ENCODE measurements at places on chromosomes 13 and 19.

GRCh38 chr13:51734786-51735185, 69.2 kb downstream of the DHRS12 start:
- no peak for DNase-seq

- peak; percentile 21 for DNase-seq
Measured at GRCh38 chr19:47351548-47351947, 2.4 kb downstream of the DHX34 start.

- no peak for DNase-seq
Measured at GRCh38 chr13:69999875-70000274, 107.8 kb upstream of the ATXN8OS start.

GRCh38 chr19:38089440-38089839, 134.6 kb downstream of the DPF1 start:
- DNase-seq = no peak

GRCh38 chr19:11452620-11453310, 17.3 kb downstream of the PRKCSH start:
- DNase-seq = no peak

DNA sequence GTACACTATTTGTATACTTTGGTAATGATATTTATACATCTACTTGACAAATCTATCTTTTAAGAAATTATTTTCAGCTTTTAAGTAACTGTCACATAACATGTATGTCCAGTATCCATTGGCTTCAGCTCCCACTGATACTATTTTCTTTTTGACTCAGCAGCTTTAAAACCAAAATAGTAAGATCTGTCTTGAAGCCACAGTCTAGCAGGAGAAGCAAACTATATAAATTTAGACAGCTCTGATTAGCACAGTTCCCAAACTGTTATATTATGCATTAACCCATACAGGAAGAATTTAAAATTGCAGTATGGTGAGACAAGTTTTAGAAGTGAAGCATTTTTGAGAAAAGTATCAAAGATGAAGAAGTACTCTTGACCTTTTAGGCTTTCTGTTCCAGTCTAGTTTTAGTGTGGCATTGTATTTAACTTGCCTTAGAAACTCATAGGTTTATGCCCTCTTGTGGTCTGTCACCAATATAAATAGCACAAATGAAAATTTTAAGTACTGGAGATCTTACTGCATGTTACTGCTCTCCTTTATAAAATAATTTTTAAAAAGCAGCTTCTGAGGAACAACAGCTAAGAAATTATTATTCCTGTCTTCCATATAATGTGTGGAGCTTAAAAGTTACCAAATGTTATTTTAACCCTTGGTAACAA, 24.7 kb downstream of the URI1 start:
- peak; percentile 3 for DNase-seq

DNA sequence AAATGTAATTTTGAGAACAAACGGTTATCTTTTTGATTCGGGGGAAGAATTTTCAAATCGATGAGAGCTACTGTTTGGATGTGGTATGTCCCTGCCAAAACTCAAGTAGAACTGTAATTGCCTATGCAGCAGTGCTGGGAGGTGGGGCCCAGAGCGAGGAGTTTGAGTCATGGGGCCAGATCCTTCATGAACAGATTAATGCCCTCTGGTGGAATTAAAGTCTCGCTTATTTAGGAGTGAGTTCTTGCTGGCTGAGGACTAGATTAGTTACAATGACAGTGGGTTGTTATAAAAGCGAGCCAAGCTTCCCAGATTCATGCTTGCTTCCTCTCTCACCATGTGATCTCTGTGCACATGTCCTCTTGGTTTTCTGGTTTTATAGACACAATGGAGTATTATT, 11.8 kb upstream of the PRR20A start:
- peak; percentile 14 for DNase-seq

DNA sequence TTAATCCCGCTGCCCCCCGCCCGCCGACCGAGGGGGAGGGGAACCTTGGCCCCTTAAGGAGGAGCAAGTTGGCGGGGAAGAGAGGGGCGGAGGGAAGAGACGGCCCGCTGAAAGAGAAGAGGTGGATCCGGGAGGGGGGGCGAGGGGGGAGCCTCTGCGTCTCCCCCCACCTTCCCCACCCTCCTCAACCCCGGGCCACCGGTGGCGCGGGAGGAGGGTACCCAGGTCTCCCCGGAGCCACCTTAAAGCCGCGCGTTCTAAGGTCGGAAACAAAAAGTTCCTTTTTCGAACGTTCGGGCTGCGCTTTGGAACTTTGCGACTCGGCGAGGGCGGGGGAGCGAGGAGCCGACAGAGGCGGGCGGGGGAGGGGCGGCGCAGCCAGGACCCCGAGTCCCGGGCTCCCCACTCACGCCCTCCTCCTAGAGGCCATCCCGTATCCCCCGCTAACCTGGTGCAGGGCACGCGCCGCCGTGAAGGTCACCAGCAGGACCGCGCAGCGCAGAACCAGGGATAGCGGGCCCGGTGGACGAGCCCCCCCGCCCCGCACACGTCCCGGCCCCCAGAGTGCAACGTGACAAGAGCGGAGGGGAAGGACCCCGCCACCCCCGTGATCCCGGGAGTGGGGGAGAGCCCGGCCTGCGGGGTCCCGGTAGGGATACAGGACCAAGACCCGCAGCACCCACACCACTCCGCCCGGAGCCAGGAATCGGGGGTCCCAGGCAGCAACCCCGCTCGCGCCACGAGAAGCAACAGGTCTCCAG, 659 bp downstream of the ERF start:
- DNase-seq = peak; percentile 79

DNA sequence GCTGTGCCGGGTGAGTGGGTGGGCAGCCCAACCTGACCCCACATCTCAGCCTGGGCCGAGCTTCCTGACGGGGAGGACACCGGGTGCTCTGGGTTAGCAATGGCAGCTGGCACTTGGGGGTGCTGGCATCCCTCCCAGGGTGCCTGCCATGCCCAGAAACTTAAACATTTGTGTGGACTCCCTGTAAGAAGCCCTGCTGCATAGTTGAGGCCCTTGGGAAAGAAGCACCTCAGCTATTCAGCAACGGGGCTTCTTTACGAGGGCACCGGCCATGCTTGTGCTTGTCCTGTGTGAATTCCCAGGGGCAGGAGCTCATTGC, 33.8 kb upstream of the MEDAG start:
- no peak for DNase-seq

DNA sequence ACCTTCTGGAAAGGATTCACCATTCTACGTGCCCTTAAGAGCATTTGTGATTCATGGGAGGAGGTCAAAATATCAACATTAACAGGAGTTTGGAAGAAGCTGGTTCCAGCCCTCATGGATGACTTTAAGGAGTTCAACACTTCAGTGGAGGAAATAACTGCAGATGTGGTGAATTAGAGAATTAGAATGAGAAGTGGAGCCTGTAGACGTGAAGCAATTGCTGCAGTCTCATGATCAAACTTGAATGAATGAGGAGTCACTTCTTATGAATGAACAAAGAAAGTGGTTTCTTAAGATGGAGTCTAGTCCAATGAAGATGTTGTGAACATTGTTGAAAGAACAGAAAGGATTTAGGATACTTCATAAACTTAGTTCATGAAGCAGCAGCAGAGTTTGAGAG, 129.1 kb downstream of the TNFRSF19 start:
- no peak for DNase-seq

- DNase-seq = peak; percentile 76
Measured at GRCh38 chr19:41792513-41793413, 3.6 kb upstream of the CEACAM3 start.

GRCh38 chr19:34597596-34597995, 79.4 kb downstream of the SCGB2B2 start:
- no peak for DNase-seq

DNA sequence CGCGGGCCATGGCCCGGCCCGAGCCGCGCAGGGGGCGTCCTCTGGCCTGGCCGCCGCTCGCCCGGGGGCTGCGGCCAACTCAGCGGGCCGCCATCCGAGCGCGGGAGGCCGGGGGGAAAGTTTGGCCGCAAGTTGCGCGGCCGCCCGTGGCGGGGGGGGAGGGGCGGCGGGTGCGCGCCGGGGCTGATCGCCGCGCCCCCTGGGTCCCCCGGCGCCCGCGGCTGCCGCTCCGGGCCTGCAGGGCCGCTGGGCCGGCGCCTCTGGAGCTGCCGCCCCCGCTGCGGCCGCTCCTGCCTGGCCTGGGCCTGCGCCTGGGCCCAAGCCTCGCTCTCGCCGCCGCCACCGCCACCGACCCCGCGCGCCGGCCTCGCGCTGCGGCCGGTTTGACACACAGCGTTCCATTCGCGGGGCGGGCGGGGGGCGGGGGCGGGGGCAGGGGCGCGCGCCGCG, at the start of gene NR2F6:
TSS of gene NR2F6 (minus strand) at position 385 of the 450 bp plus-strand sequence. CDS start 699 bp downstream, outside the sequence.
- no peak for DNase-seq

GRCh38 chr19:2800506-2800905, 15.2 kb downstream of the THOP1 start:
- DNase-seq = no peak

- DNase-seq = no peak
Measured at GRCh38 chr19:2089001-2089711, 7.0 kb downstream of the MOB3A start.

GRCh38 chr19:8321986-8322637, 816 bp downstream of the RPS28 start:
- no peak for DNase-seq

GRCh38 chr13:75299913-75300862, 181.8 kb downstream of the TBC1D4 start:
- DNase-seq = no peak

DNA sequence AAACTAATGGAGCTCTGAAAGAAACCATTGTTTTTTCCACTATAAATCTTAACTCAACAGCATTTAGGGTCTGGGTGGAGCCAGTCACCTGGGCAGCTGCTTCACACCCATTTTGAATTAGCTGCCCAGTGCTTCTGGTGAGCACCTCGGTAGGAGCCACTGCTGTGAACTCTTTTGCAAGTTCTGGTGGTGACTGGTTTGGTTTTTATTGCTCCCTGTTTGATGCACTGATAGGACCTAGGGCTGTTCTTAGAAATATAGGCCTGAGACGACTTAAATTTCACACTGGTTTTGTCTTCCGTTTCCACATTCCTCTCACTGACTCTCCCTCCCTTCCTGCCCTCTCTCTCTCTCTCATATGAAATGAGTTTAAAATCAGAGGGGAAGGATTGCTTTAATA, 103.9 kb downstream of the GGACT start:
- no peak for DNase-seq

GRCh38 chr13:50449465-50449864, 394.0 kb downstream of the DLEU7 start:
- DNase-seq = no peak

DNA sequence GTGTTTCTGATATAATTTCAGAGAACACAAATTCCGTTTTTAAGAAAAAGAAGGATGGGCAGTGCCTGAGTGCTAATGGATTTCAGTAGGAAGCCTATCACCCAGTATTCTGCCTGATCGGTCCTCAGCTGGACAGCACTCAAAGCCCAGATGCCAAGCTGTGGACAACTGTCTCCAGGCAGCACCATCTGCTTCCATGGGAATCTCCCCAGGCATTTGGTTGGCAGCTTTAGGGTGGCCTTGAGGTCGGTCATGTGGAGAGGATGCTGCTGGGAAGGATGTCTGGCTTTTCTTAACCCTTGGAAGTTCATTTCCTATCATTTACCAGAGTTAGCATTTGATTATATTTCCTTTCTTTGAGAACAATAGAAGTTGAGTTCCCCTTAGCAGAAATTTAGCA, 311.7 kb downstream of the TBC1D4 start:
- DNase-seq = no peak

DNA sequence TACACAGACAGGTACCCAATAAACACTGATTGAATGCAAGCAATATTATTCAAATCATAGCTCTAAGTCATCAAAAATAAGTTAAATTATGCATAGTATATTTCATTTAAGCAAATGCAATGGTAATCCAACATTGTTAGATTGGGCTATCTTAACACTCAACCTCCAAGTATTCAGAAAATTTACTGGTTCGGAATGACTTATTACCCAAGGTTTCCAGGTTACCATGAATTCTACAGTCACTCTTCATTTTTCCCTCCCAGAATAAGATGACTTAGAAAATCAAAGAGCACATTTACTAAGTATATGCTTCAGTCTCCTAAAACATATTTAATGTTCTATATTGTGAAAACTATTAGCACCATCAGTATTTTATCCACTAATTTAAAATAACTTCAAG, 6.0 kb downstream of the UBL3 start:
- no peak for DNase-seq

DNA sequence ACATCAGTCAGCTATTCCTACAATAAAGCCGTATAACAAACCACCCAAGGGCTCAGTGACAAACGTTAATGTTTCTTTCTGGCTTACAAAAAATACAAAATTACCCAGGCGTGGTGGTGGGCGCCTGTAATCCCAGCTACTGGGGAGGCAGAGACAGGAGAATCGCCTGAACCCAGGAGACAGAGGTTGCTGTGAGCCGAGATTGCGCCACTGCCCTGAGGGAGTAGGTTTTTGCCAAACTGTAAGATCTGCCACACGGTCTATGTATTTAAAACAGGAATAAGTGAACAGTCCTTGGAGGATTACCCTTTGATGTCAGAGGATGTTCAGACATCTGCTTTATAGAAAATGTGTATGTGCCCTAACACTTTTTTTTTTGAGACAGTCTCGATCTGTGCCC, 105.8 kb downstream of the DPF1 start:
- no peak for DNase-seq

- DNase-seq = peak; percentile 90
Measured at GRCh38 chr19:2529473-2529918, 53.6 kb downstream of the GADD45B start.

GRCh38 chr19:46786236-46787039, 2.0 kb downstream of the SLC1A5 start:
- DNase-seq = peak; percentile 91

Measured in DMS53 (cell line).